ENCODE measurements at places on chromosomes 2 and 18.

GRCh38 chr2:120943403-120944034, 207.9 kb downstream of the GLI2 start:
- DNase-seq = no peak

DNA sequence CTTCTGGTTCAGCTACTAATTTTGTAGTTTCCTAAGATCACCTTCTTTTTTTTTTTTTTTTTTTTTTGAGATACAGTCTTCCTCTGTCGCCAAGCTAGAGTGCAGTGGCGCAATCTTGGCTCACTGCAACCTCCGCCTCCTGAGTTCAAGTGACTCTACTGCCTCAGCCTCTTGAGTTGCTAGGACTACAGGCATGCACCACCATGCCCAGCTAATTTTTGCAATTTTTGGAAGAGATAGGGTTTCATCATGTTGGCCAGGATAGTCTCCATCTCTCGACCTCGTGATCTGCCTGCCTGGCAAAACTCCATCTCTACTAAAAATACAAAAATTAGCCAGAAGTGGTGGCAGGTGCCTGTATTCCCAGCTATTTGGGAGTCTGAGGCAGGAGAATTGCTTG, 301.5 kb upstream of the TFPI start:
- DNase-seq = no peak

DNA sequence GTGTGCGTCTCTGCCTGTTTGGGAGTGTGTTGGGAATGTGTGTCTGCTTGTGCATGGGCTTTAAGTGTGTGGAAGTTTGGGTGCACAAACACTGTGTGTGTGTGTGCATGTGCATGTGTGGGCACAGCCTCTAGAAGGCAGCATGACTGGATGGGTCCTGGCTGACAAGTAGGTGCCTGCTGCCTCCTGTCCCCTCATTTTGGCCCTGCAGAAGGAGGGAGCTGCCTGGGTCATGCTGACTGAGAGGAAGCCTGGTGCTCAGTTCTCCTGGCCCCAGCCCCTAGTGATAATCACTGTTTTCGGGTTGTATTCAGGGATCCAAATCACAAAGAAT, 34.1 kb downstream of the GLI2 start:
- no peak for DNase-seq

GRCh38 chr18:62828091-62828640, 112.8 kb downstream of the PHLPP1 start:
- DNase-seq = no peak
